ENCODE measurements at places on chromosomes 7 and 10.

DNA sequence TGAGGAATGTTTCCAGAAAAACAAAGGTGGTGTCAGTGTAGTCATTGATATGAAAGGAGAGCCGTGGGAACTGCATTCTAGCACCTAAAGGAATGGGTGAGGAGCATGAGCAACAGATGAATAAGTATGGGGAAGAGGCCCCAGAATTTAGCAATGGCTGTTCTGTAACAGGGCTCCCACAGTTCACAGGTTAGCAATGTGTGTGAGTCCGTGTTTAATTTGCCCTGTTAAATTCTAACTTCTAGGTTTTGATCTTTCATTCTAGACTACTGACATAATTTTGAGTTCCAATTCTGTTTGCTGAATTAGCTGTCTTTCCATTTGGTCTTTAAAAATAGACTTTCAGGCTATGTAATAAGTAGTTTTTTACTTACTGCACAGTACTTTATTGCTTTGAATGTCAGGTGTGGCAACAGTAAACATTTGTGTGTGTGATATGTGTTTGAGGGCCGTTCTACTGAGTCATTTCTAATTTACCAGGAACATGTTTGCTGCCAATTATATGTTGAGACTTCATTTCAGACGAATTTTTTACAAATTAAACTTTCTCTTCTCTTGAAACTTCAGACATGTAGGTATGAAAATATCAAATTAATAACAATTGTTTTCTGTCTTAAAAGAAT, 8.8 kb downstream of the STK17A start:
- H3K27ac ChIP-seq: peak overlapping the region; percentile 67
- peaks cover 36% of the 10 kb centered on the region for H3K36me3 ChIP-seq
- no peaks in the 10 kb centered on the region for H3K27me3 ChIP-seq
- peak overlapping the region; percentile 22 for H3K4me3 ChIP-seq
- no peak for DNase-seq

- H3K4me1 ChIP-seq: peaks cover 17% of the 10 kb centered on the region
- peaks cover 4% of the 10 kb centered on the region for H3K36me3 ChIP-seq
- no peak overlapping the region for H3K4me3 ChIP-seq
- DNase-seq: no peak
Measured at GRCh38 chr10:60315311-60315710, 74.4 kb downstream of the ANK3 start.

DNA sequence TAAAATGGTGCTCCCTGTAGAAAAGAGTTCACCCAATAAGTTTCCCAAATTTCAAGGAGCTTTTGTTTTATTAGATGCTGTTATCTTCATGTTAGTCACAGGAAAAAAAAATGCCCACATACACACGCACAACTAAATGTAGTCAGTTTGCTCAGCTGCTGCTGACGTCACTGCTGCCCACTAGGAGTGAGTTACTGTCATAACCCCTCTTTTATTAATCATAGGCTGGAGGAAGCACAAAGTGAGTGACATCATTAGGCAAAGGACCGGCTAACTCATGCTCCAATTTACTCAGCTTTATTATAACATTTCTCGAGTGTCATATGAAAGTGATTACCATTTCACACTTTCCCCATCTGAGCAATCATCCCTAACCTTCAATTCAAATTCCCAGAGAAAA, 6.7 kb upstream of the INHBA start:
- no peak for DNase-seq
- H3K4me1 ChIP-seq: peaks cover 12% of the 10 kb centered on the region
- no peaks in the 10 kb centered on the region for H3K36me3 ChIP-seq
- H3K27me3 ChIP-seq: peaks cover 14% of the 10 kb centered on the region
- H3K27ac ChIP-seq: no peak overlapping the region
- H3K4me3 ChIP-seq: no peak overlapping the region

DNA sequence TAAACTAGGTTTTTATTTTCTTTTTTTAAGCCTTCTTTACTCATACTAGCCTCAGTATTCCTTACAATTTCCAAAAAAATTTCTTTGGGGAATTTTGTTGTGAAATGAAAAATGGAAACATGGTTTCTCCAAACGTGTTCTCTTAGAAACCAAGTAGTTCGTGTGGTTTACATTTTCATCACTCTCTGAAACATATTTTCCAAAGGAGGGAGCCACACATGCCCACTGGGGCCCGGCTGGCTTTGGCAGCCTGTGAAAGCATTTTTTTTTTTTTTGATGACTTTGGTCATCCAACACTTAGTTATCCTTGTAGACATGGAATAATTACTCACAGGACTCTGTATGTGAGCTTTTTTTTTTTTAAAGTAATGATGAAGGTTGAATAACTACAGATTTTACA, 169.6 kb downstream of the C7orf25 start:
- no peak overlapping the region for H3K4me3 ChIP-seq
- no peaks in the 10 kb centered on the region for H3K4me1 ChIP-seq
- no peak for DNase-seq
- H3K36me3 ChIP-seq: no peaks in the 10 kb centered on the region
- H3K27ac ChIP-seq: no peak overlapping the region

DNA sequence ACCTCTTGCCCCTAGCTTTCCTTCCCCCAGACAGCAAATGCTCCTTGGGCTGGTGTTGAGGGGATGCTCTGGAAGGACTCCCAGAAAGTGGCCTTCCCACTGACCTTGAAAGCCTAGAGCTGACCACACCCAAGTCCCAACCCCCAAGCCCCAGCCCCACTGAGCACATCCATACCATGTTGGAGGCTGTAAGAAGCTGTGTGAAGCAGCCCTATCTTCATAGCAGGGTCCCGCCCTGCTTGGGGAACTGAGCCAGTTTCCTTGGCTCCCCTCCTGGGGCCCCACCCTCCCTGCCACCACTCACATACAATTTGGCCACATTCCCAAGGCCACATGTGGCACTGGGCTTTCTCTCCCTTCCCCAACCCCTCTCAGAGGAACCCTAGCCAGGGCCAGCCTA, 72.3 kb upstream of the CACUL1 start:
- no peak overlapping the region for H3K4me3 ChIP-seq
- no peak for DNase-seq
- H3K27ac ChIP-seq: no peak overlapping the region
- H3K4me1 ChIP-seq: peaks cover 2% of the 10 kb centered on the region

DNA sequence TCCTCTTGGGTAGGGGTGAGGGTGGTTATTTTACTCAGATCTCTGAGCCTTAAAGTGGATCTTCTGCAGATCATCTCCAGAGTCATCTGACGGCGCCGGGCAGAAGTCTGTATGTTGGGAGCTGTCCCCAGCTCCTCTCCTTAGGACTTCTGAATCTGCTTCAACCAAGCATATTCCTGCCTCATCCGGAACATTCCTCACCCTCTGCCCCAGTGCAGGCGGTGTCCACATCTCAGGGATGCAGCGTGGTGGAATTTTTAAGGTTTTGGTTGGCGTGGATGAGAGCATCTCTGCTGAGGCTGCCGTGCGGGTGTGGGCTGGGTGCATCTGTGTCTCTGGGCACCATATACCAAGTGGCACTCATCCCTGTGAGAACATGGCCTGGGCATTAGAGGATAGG, 148.3 kb downstream of the MGMT start:
- H3K27me3 ChIP-seq: no peaks in the 10 kb centered on the region
- no peaks in the 10 kb centered on the region for H3K36me3 ChIP-seq

DNA sequence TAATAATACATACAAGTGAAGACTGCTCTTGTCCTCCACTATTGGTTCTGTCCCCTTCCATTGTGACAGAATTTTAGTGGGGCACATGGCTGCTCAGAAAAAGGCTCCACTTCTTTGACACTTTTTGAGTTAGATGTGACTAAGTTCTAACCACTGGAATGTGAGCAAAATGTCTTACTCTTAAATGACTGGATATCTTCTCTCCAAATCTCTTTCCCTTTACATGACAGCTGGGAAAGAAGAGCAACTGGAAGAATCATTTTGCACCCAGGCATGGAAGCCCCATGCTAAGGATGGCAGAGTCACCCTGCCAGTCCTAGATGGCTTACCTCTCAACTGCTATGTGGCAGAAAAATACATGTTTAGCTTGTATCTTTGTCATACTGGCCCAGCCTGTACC, 97.7 kb downstream of the CACNA2D1 start:
- H3K27ac ChIP-seq: no peak overlapping the region
- H3K27me3 ChIP-seq: no peaks in the 10 kb centered on the region
- no peak overlapping the region for H3K4me3 ChIP-seq

DNA sequence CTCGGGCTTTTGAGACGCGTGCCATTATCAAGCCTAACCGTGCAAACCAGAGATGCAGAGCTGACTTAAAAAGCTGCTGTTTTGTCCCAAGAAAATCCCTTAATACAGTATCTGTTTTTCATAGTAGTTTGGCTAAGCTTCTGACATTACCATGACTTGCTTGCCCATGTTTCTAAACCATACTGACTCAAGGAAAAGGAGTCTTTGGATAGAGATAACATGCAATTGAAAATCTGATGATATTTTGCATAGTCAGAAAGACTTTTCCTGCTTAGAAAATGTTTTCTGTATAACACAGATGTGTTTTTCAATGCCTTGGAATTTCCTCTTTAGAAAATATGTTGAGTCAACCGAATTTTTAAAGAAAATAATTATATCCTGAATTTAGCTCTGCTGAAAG, 21.5 kb upstream of the AKR1E2 start:
- no peak overlapping the region for H3K4me3 ChIP-seq
- no peak overlapping the region for H3K27ac ChIP-seq
- no peak for DNase-seq
- H3K27me3 ChIP-seq: peaks cover 11% of the 10 kb centered on the region

- peaks cover 12% of the 10 kb centered on the region for H3K27me3 ChIP-seq
- no peaks in the 10 kb centered on the region for H3K36me3 ChIP-seq
Measured at GRCh38 chr7:93914581-93915066, 6.9 kb upstream of the GNG11 start.

GRCh38 chr7:39950473-39951225, 593 bp downstream of the CDK13 start:
- peak overlapping the region; percentile 100 for H3K27ac ChIP-seq
- peaks cover 52% of the 10 kb centered on the region for H3K4me1 ChIP-seq
- peak overlapping the region; percentile 92 for H3K4me3 ChIP-seq

DNA sequence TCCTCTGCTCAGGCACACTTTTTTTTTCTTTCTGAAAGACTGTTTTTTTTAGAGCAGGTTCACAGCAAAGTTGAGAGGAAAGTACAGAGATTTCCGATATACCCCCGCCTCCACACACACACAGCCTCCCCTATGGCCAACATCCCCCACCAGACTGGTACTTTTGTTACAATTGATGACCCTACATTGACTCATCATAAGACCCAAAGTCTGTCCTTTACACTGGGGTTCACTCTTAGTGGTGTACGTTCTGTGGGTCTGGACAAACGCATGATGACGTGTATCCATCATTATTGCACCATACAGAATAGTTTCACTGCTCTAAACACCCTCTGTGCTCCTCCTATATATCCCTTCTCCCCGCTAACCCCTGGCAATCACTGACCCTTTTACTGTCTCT, 107.7 kb downstream of the RBM20 start:
- no peak overlapping the region for H3K27ac ChIP-seq
- no peak overlapping the region for H3K4me3 ChIP-seq
- H3K36me3 ChIP-seq: peaks cover 18% of the 10 kb centered on the region
- peaks cover 54% of the 10 kb centered on the region for H3K4me1 ChIP-seq
- no peak for DNase-seq
- no peaks in the 10 kb centered on the region for H3K27me3 ChIP-seq

DNA sequence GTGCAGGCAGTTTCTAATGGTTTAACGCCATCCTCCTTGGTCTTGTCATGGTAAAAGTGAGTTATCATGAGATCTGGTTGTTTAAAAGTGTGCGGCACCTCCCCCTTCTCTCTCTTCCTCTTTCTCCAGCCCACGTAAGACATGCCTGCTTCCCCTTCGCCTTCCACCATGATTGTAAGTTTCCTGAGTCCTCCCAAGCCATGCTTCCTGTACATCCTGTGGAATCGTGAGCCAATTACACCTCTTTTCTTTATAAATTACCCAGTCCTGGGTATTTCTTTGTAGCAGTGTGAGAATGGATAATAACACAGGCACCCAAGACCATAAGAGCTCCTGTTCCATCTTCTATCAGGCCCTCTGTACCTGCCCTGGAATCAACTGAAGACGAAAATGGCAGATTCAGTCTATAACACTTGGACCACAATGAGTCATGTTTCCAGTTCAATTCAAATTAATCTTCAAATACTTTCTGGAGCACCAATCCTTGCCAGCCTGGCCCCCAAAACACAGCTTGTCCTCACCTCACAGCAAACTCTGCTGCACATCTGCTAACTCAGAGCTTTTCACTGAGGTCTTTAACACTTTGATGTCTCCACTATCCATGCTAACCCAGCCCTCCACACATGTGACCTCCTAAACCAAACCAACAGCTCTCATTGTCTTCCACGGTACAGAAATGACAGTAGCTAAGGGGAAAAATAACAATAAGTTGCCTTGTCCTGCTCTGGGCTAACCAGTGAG, 73.2 kb downstream of the SFMBT2 start:
- H3K4me3 ChIP-seq: no peak overlapping the region
- H3K4me1 ChIP-seq: peaks cover 19% of the 10 kb centered on the region
- no peaks in the 10 kb centered on the region for H3K27me3 ChIP-seq
- H3K27ac ChIP-seq: no peak overlapping the region

DNA sequence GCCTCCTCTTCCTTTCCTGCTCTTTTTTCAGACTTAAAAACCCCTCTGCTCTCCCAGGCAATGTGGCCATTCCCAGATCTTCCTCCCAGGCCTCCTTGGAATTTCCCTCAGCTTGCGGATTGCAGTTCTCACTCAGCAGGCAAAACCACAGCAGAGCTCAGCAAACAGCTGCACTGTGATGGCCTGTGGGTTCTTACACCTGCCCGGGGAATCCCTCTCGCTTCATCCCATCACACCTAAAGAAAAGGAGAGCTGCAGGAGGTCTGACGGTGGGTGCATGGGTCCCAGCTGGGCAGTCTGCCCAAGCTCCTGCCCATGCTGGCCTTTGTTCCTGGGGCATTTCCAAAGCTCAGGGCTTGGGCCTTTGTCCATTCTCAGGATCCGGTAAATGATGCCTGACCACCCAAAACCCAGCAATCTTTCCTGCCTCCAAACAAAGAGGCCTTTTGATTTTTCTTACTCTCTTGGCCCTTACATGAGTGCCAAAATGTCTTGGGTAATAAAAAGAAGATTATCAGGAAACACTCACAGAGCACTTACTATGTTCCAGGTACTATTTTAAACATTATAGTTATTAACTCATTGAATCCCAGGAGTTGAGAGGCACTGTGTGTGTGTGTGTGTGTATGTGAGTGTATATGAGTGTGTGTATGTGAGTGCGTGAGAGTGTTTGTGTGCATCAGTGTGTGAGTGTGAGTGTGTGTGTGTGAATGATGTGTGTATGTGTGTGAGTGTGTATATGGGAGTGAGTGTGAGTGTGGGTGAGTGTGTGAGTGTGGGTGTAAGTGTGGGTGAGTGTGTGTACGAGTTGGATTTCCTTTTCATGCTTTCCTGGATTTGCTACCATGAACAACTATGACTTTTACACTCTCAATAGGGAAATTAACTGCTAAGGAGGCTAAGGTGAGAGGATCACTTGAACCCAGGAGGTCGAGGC, 64.5 kb upstream of the PODXL start:
- H3K27me3 ChIP-seq: no peaks in the 10 kb centered on the region
- no peak overlapping the region for H3K27ac ChIP-seq
- H3K4me3 ChIP-seq: no peak overlapping the region
- H3K4me1 ChIP-seq: no peaks in the 10 kb centered on the region

GRCh38 chr7:90216080-90216674, 4.6 kb downstream of the STEAP2 start:
- H3K27ac ChIP-seq: no peak overlapping the region
- H3K4me1 ChIP-seq: no peaks in the 10 kb centered on the region
- no peaks in the 10 kb centered on the region for H3K36me3 ChIP-seq
- H3K27me3 ChIP-seq: peaks cover 25% of the 10 kb centered on the region
